Activated gamma-delta T cell treated with Interleukin-2 at 50 U/mL for 16 hours (primary cell): ENCODE measurements at places on chromosomes 4 and X.

- no peak for DNase-seq
Observed at GRCh38 chrX:54419559-54420302, 20.5 kb upstream of the TSR2 start.

DNA sequence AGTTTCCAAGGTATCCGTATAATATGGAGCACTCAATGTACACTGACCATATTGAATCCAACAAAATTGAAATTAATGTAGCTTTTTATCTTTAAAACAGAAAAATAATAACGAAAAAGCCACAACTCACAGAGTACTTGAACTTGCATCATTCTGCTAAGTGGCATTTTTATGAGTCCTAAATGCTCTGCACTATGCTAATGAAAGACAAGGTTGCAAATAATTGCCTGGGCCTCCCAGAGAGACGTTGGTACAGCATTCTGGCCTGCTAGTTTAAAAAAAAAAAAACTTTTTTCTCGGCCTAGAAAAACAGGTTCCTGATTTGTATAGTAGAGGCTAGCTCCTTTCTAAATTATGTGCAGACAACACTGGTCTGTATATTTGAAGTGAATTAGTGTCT, 4.3 kb upstream of the FAM9B start:
- DNase-seq: no peak

DNA sequence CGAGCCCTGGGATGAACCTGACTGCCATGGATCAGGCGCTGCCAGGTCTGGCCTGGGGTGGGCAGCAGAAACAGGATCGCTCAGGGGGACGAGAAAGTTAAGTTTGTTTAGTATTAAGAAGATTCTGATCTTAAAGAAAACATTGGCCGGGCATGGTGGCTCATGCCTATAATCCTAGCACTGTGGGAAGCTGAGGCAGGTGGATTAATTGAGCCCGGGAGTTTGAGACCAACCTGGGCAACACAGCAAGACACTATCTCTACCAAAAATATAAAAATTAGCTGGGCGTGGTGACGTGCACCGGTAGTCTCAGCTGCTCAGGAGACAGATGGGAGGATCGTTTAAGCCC, 696 bp upstream of the FLNA start:
- no peak for DNase-seq

DNA sequence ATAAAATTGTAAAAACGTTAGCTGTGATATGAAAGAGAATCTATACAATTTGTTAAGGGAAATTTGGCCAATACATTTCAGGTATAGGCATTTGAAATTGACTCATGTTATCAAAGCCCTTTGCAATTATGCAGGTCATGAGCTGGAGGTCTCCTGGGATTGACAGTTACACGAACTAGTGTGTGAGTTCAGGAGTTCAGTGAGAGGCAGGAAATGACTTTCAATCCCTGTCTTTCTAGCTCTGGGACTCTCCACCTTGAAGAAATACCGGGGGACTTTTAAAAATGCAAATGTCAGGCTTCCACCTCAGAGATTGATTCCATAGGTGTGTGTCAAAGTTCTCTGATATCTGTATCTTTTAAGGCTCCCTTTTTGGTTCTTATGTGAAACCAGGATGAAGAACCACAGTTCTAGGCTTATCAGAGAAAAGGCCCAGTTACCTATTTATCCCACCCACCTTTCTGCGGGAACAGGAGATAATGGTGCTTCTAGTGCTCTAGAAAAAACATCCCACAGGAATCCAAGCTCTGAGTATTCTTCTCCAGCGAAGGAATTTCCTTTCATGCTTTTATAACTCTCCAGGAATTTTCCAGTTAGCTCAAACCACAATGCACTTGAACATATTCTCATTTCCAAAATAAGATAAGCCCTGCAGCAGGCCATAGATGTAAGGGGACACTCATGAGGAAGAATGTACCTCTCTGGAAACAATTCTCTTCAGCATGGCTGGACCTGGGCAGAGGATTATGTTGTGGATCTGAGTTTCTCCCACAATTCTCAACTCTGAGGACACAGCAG, 501.0 kb downstream of the IDS start:
- no peak for DNase-seq

GRCh38 chr4:126513596-126513995, 1119.2 kb upstream of the INTU start:
- DNase-seq: no peak

GRCh38 chrX:136778916-136779315, 1.8 kb downstream of the ARHGEF6 start:
- DNase-seq: no peak

DNA sequence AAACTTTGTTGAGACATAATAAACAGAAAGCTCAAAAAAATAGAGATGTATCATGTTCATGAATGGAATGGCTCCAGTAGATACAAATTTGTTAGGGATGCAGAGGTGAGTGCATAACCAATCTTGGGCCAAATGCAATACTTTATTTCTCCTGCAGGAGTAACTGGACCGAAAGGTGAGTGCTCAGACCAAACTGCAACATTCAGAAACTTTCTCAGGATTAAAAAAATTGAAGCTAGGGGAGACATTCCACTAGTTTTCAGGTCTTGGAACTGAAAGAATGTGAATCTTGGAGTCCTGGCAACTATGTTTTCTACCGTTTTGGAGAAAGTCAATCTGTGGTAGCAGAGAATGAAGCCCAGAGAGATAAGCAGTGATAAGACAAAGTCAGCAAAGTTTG, 21.2 kb upstream of the LCORL start:
- no peak for DNase-seq

DNA sequence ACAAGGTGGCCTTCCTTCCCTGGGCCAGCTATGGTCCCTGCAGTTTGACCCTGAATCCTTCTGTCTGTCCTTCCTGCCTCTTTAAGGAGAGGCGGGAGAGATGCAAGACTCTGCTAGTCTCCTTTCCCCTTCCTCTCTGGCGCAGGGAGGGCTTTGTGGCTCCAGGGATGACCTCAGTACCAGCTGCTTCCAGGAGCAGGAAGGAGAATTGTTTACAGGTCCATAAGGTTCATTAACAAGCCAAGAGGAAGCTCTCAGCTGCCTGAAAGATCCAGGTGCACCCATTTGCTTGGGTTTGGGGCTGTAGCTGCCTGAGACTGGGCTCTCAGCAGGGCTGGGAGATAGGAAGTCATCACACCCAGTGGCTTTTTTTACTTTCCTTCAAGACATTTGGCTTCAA, 4.0 kb upstream of the FATE1 start:
- no peak for DNase-seq

GRCh38 chrX:148530464-148531077, 30.2 kb downstream of the AFF2 start:
- no peak for DNase-seq

GRCh38 chr4:2958446-2958845, 4.8 kb downstream of the NOP14 start:
- DNase-seq: no peak

GRCh38 chr4:95715830-95716229, 124.1 kb upstream of the PDHA2 start:
- no peak for DNase-seq

GRCh38 chr4:145851511-145852201, 87.0 kb downstream of the ZNF827 start:
- DNase-seq: no peak

- DNase-seq: no peak
Observed at GRCh38 chr4:77432717-77433417, 172.8 kb upstream of the CXCL13 start.

- DNase-seq: no peak
Observed at GRCh38 chrX:155679715-155680114, 67.0 kb upstream of the TMLHE start.

DNA sequence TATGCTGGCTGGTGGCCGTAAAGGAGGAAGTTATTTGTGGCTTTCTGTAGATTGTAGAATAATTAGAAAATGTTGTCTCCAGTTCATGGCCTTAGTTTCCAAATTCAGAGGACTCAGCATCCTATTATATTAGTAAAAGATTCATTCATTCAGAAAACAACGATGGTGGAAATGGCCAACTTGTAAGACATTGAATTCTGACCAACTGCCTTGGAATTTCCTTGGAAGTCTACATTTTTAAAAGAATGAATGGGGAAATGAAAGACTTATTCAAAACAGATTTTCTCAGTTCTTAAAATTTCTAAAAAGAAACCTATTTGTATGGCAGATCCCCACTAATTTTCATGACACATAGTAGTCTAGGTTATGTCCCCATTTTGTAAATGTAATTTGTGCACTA, 561.5 kb downstream of the ANKRD50 start:
- no peak for DNase-seq

DNA sequence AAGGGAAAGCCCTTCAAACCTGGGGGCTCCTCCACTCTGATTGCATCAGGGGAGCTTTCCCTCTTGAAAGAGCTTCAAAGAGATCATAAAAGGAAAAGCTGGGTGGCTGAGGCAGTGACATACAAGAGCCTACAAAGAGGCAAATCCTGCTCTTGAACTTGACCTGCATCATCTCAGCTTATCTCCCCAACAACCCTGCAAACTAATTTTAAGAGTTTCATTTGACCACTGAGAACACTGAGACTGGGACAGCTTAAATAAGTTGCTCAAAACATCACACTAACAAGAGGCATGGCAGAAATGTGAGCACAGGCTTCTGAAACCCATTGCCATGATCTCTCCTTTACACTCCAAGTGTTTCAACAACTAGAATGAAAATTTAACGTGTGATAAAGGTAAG, 101.6 kb upstream of the PPARGC1A start:
- DNase-seq: no peak

DNA sequence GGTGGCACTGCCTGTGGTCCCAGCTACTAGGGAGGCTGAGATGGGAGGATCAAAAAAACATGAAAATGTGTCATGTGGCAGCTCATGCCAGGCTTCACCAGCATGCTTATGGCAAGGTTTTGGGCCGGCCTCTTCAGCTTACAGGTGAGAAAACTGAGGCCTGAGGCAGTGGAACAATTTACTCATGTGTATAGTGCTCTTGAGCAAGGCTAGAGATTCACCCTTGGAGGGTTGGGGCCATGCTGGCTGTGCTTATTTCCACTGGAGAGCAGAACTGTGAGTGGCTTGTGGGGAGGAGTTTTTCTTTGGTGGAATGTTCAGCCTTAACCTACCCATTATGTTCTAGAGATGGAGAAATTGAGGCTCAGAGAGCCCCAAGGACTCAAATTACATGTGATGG, 31.8 kb downstream of the NSD2 start:
- no peak for DNase-seq

DNA sequence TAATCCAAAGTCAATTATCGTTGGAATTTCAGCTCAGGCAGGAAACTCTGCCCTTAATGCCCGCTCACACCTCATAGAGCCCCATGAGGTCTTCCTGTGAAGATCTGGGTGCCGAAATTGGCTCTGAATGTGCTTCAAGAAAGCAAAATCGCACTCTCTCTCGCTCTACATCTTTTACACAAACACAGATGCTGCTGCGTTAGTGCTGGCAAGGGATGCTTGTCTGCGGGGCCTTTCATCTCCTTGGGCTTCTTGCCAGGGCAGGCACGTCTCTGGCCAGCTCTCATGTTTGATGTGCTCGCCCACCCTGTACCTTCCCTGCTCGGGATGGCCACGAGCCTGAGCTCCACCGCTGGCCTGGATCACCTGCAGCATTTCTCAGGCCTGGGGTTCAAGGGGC, 66.5 kb downstream of the CLCN4 start:
- no peak for DNase-seq

- DNase-seq: peak; percentile 36
Observed at GRCh38 chr4:41887821-41888686, 47.2 kb upstream of the TMEM33 start.

DNA sequence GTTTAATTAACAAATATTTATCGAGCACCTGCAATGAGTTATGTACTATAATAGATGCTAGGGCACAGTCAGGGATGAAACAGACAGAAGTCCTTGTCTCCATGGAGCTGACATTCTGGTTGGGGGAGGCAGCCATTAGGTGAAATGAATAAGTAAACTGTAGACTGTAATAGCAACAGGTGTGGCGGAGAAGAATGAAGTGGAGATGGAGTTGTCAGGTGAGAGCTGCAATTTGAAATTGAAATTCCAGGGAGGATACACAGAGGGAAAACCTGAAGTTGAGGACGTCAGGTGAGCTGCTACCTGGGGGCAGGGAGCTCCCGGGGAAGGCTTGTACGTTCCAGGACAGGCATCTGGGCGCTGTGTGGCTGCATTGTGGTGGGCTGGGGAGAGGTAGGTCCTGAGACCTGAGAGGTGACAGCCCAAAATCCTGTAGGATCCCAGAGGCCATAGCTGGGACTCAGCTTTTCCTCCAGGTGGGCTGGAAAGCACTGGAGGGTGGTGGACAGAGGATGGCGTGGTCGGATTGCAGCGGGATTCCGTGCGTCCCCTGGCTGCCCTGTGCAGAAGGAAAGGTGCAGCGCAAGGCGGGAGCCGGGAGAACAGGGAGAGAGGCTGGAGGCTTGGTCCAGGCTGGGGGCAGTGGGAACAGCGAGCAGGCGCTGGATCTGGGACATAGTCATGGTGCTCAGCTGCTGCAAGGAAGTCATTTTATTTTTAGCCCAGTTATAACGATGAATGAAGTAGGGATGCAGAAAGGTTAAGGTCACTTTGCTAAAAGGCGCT, 24.8 kb downstream of the CYTL1 start:
- DNase-seq: no peak

GRCh38 chrX:45157647-45158046, 43.0 kb downstream of the DIPK2B start:
- no peak for DNase-seq

- DNase-seq: no peak
Observed at GRCh38 chr4:38752372-38752940, 30.3 kb downstream of the TLR10 start.

DNA sequence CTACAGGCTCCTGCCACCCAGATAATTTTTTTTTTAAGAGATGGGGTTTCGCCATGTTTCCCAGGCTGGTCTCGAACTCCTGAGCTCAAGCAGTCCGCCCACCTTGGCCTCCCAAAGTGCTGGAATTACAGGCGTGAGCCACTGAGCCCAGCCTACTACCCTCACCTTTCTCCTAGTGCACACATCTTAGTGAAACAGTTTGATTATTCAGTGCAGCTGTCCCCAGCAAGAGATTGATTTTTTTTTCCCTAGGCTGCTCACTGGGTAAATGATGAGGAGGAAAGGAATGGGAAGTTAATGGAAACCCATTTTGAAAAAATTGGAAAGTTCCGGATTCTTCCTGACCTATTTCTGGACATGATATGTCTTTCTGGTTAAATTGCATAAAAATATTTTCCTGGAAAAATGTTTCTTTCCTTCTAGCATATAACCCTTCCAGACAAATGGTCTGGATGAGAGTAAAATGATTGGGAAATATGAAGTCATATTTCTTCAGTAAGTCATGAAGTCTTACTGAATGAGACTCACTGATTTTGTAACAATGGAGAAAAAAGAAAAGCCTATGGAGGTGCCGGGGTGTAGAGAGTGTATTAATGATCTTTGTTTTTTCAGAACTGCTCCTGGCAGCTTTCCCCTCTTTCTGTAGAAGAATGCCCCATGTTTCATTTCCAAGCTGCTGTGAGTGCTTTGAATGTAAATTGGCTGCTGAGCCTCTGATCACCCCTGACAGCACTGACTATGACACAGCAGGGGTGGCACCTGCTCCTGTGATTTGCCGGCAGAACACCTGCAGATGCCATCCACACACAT, 19.5 kb upstream of the ZNF41 start:
- no peak for DNase-seq

- no peak for DNase-seq
Observed at GRCh38 chrX:13284570-13284969, 35.3 kb downstream of the ATXN3L start.

DNA sequence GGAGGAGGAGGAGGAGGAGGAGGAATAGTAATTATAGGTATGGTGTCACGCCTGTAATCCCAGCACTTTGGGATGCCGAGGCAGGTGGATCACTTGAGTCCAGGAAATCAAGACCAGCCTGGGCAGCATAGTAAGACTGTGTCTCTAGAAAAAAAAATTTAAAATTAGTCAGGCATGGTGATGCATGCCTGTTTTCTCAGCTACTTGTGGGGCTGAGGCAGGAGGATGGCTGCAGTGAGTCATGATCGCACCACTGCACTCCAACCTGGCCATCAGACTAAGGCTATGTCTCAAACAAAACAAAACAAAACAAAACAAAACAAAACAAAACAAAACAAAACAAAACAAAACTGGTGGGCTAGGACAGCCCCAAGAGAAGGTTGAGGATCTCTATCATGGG, 3.0 kb downstream of the STARD8 start:
- no peak for DNase-seq
